ENCODE measurements at places on chromosomes 4 and X.

- DNase-seq = no peak
These were observed 24.6 kb downstream of the NAP1L5 start for GRCh38 chr4:88672987-88673386.

- no peak for DNase-seq
These were observed 567.9 kb upstream of the HTR2C start for GRCh38 chrX:114015966-114016365.

GRCh38 chr4:57672846-57673433 lies 562.8 kb upstream of the IGFBP7 start:
- DNase-seq = no peak

DNA sequence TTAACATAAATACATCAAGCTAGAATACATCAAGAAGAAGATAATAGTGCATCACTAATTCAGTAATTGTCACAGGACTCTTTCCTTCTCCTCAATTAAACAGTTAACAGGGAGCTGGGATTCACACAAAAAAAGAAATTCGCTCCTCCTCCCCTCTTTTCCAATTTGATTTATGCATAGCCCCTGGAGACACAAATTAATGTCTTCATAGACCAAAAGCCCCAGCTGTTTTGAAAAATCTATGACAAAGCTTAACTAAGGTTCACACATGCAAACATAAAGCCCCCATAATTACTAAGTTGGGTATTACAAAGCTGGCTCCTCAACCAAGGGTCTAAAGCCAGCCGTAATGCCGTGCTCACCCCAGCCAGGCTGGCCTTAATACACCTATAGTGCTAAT lies 61.2 kb downstream of the ENOX2 start:
- DNase-seq = no peak

DNA sequence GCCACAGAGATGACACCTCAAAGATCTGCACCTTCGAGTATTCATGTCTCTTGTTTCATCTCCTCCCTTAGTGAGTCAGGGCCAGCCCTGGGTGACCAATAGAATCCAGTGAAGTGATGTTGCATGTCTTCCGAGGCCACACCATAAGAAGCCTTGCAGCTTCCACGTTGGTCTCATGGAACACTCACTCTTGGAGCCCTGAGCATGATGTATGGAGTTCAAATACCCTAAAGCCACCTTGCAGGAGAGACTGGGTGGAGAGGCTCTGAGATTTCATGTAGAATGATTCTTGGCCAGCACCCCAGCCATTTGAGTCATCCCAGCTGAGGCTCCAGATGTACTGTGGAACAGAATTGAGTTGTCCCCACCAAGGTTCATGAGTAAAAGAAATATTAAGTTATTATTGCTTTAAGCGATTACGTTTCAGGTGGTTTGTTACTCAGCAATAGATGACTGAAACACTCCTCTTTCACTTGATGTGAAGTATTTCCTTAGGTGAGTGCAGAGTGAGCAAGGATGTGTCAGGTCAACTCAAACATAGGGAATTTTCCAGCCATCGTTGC lies 5.0 kb upstream of the RP2 start:
- no peak for DNase-seq

Data from anterior cingulate cortex (tissue), 58 donors.